ENCODE measurements at places on chromosomes 13 and 19. TPM values are rescaled to one million over a fixed set of nuclear protein-coding genes. Genes with fewer than 3 reads are reported as not detected.

CERS1 gene
- 0.23 TPM for total RNA-seq

SLC25A41 gene
- 0.24 TPM for total RNA-seq

KRTDAP gene
- total RNA-seq: not detected

MISP3 gene
- 2.7 TPM for total RNA-seq

NLRP12 gene
- not detected for total RNA-seq

ZNF90 gene
- total RNA-seq: 5.1 TPM

LRG1 gene
- total RNA-seq: 0.24 TPM

ZNF560 gene
- total RNA-seq: not detected

ZNF345 gene
- 2.8 TPM for total RNA-seq

DLL3 gene
- total RNA-seq: 2.2 TPM

ADAMTSL5 gene
- 5.4 TPM for total RNA-seq

LILRB1 gene
- not detected for total RNA-seq

GPC6 gene
- total RNA-seq: not detected

CRLF1 gene
- not detected for total RNA-seq

FAM216B gene
- not detected for total RNA-seq

CLPTM1 gene
- 76.6 TPM for total RNA-seq

CBLC gene
- not detected for total RNA-seq

CD37 gene
- total RNA-seq: 134 TPM

CAMSAP3 gene
- 0.09 TPM for total RNA-seq

MPV17L2 gene
- total RNA-seq: 20.9 TPM

CCDC8 gene
- total RNA-seq: not detected

ZNF865 gene
- total RNA-seq: 12.2 TPM

CELF5 gene
- total RNA-seq: 0.12 TPM

KLF12 gene
- 20.3 TPM for total RNA-seq

SIGLEC9 gene
- total RNA-seq: 0.52 TPM

SLC17A7 gene
- total RNA-seq: 0.54 TPM

ZNF540 gene
- total RNA-seq: 0.38 TPM

Measured in activated CD4-positive, alpha-beta T cell treated with anti-CD3 and anti-CD28 coated beads, Interleukin-2, amount 10 ng/mL, durations not matched to agents 24 days and 14 days (primary cell).